ENCODE measurements at places on chromosomes 2 and 18. TPM values are rescaled to one million over a fixed set of nuclear protein-coding genes. Genes with fewer than 3 reads are reported as not detected.

Gene RNF103
- 7.0 TPM for polyA plus RNA-seq

Gene PCARE
- not detected for polyA plus RNA-seq

Gene EGR4
- polyA plus RNA-seq = 0.02 TPM

Gene CFC1
- not detected for polyA plus RNA-seq

Gene ACTR2
- polyA plus RNA-seq = 72.7 TPM

Gene FNDC4
- 27.0 TPM for polyA plus RNA-seq

Gene RTP5
- polyA plus RNA-seq = not detected

Gene BCL2L11
- polyA plus RNA-seq = 2.4 TPM

Gene SLC14A1
- polyA plus RNA-seq = 2.4 TPM

Gene PPP4R1
- polyA plus RNA-seq = 84.4 TPM

Gene GREB1L
- under 0.01 TPM for polyA plus RNA-seq

DNA sequence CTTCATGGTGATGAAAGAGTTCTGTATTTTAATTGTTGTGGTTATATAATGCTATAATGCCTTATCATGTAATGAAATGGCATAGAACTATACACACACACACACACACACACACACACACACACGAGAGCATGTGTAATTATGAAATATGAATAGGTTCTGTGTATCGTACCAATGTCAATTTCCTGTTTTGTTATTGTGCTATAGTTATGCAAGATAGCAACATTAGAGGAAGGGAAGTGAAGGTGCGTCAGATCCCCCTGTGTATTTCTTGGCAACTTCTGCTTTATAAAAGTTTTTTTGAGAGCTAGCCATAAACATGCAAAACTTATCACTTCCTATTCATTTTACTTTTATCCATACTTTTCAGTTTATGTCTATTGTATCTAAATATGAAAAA, 60.7 kb upstream of the ARHGAP15 start:
- DNase-seq = no peak

DNA sequence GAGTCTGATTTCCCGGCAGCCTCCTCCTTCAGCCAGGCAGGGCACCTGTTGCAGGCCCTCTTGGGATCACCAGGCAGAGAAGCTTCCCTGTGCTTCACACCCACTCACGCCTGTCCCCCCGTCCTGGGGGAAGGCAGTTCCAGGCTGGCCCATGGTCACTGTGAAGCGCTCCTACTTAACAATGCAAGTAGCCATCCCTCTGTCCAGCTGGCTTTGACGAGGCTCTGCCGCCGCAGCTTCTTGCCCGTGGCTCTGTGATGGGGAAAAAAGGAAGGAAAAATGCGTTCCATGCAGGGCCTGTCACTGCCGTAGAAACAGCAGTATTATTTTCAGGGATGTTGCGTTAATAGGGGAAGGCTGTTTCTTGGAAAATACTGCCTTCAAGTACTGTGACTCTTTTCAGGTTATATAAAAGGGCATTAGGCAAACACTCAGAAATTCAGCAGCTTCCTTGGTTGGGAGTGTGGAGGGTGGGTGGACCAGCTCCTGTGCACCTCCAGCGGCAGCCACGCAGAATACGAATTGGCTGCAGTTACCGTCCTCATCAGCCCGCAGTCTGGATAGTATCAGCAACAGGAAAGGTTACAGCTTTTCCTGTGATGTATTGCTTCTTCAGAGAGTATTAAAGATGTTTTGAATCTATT, 232.3 kb downstream of the KLHL29 start:
- no peak for DNase-seq

- DNase-seq = no peak
Measured at GRCh38 chr2:5230855-5231254, 461.3 kb upstream of the SOX11 start.

GRCh38 chr2:45132551-45132950, 123.3 kb upstream of the SIX2 start:
- no peak for DNase-seq

DNA sequence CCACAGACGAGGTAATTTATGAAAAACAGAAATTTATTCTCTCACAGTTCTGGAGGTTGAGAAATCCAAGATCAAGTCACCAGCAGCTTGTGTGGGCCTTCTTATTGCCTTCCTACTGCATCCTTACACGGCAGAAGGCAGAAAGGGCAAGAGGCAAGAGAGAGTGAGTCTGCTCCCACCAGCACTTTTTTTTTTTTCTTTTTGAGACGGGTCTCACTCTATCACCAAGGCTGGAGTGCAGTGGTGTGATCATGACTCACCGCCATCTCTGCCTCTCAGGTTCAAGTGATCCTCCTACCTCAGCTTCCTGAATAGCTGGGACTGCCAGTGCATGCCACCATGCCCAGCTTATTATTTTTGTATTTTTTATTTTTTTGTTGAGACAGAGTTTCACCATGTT, 78.5 kb upstream of the HK2 start:
- no peak for DNase-seq

GRCh38 chr2:207139552-207139951, 26.2 kb downstream of the KLF7 start:
- no peak for DNase-seq

DNA sequence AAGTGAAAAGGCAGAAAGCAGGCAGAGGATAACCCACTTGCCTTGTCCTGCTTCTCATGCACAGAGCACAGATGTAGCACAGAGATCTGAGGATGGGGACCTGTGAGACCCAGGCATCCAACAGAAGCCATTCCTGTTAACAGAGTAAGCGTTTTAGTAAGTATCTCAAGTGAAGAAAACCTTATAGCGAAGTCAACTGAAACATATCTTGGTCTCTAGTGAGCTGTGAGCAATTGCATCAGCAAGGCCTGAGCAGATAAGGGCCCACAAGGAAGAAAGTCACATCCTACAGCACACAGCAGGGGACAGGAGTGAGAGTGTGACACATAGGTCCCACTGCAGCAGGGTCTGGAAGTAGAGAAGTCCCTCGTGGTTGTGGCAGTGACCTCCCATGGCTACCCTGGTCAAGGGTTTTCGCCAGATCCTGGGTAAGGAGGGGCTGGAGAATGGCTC, 248.7 kb upstream of the TNP1 start:
- no peak for DNase-seq

DNA sequence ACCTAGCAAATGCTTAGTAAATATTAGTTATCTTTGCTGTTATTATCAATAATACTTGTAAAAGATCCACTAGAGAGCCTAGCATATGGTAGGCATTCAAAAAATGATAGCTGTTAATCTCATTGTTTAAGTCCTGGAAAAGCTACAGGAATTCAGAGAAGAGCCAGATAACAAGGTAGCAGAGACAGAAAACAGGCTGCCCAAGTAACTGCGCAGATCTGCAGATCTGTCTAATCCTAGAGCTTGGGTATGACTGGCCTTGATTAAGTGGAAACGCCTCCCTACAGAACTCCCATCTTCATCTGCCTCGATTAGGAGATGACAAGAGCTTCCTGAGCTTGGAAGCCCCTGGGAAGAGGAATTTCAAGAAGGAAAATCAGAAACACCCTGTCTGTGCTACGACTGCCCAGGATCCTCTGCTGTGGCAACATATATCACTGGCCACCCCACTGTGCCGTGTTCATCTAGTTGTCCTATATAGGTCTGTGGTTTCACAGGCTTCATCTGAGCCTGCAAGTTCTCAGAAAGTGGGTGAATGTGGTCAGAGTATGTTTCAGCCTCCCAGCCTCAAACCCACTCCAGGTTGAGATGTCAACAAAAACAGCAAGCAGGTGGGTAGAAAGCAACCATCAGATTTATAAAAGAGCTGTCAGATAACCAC, 151.5 kb upstream of the PKDCC start:
- no peak for DNase-seq

GRCh38 chr2:240320204-240320993, 115.1 kb upstream of the GPC1 start:
- DNase-seq = no peak

- no peak for DNase-seq
Measured at GRCh38 chr2:109204412-109204811, 75.4 kb downstream of the SH3RF3 start.

GRCh38 chr2:138187221-138187620, 222.9 kb downstream of the HNMT start:
- no peak for DNase-seq

GRCh38 chr18:49727816-49728215, 85.5 kb downstream of the ACAA2 start:
- no peak for DNase-seq

GRCh38 chr18:58249712-58250111, 205.7 kb downstream of the NEDD4L start:
- DNase-seq = peak; percentile 62

- peak; percentile 44 for DNase-seq
Measured at GRCh38 chr2:237700512-237701032, 73.2 kb downstream of the LRRFIP1 start.

- DNase-seq = no peak
Measured at GRCh38 chr18:69539404-69539803, 138.7 kb downstream of the DOK6 start.

GRCh38 chr2:128370468-128371247, 52.0 kb upstream of the HS6ST1 start:
- DNase-seq = no peak

GRCh38 chr18:70181015-70181414, 24.5 kb downstream of the RTTN start:
- DNase-seq = no peak

- peak; percentile 91 for DNase-seq
Measured at GRCh38 chr2:38959938-38960608, 70.4 kb downstream of the ARHGEF33 start.

DNA sequence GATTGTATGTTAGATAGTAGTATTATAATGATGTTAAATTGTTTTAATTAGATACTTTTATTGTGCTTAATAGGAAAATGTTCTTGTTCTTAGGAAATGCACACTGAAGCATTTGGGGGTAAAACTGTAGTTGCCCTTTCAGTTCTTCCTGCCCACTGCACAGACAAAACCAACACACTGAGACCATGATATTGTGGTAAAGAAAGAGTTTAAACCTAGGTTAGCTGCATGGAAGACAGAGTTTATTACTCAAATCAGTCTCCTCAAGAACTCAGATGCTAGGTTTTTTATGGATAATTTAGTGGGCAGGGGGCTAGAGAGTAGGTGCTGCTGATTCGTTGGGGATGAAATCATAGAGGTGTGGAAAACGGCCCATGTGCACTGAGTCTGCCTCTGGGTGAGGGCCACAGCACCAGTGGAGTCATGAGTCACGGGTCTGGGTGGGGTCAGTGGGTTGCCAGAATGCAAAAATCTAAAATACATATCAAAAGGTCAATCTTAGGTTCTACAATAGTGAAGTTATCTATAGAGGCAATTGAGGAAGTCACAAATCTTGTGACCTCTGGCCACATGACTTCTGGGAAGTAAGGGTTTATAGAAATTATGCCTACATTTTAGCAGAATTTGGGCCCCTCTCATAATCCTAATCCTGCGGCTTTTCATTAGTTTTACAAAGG, 283.4 kb upstream of the FBXO11 start:
- no peak for DNase-seq

- DNase-seq = no peak
Measured at GRCh38 chr2:39839261-39839848, 60.3 kb upstream of the THUMPD2 start.

DNA sequence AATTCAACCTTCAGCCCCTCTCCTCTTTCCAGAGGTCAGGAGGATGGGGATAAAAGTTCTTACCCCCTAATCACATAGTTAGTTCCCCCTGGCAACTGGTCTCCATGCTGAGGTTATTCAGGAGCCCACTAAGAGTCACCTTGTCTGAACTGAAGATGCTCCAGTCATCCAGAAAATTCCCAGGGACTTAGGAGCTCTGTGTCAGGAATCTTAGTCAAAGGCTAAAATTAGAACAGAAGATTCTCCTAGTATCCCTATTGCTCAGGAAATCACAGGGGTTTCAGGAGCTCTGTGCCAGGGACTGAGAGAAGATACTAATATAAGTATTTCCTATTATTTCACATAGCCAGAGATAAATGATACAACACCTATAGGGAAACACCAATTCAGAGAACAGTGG, 37.3 kb upstream of the LONRF2 start:
- no peak for DNase-seq

DNA sequence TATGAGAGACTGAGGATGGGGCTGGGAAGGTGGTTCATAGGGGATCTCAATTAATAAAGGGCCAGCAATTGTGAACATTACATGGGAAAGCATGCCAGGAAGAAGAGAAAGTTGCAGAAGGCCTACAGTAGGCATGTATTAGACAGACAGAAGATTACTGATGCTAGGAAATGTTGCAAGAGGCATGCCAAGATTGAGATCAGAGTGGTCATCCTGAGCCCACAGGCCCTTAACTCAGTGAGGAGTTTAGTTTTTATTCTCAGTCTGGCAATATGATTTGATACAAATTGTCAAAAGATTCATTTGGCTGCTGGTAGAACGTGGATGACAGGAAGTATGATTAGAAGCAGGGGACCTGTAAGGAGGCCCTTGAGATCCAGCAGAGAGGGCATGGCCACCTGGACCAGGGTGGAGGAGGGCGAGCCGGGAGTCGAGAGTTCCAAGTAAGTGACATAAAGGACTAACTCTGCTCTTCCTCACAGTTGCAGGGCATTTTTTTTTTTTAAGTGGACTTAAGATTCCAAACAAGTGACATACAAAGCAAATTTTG, 54.9 kb downstream of the EPHA4 start:
- DNase-seq = no peak

DNA sequence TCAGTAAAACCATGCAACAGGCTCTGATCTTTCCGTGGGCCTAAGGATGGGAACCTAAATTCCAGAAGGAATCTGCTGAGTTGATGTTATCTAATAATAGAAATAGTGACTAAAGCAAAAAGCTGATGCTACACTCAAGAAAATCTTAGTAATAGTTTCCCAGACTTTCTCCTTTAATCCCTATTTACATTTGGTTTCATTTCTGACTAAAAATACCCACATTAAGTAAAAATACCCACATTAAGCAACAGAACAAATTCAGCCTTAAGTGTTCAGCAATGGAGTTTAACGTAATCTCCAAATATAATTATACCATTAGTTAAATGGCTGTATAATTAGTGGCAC, 50.3 kb downstream of the CCBE1 start:
- DNase-seq = no peak

GRCh38 chr2:75822336-75822735, 111.6 kb upstream of the GCFC2 start:
- no peak for DNase-seq

DNA sequence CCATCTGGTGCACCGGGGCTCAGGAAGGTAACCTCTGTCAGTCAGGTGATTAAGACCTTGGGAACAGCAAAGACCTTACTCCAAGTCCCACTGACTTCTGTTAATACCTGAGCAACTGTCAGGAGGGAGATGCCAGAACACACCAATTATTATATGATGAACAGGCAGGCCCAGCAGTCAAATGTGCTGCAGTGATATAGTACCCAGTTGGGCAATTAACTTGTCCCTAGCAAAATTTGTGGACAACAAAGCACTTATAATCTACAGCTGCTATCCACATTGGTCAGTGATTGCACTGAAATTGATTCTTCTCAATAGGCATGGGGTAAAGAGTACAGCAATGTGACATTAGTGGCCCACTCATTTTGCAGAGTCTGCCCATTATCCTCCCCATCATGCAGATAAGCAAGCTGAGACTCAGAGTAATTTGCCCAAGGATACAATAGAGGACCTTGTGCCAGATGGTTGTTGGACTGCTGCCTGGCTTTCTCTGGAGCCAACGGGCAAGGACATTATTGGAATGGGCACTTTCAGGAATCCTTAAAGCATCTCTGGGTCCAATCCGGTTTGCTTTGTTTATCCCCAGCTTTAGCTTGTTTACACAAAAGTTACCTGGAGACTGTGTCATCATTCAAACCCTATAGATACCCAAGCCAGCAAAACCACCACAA, 147.6 kb downstream of the CCBE1 start:
- DNase-seq = peak; percentile 52

All from SK-N-SH (cell line).